AG08395 (cell line): ENCODE measurements at places on chromosomes 7 and 10.

- no peak for DNase-seq
Observed at GRCh38 chr7:159070431-159071148, 74.1 kb downstream of the VIPR2 start.

DNA sequence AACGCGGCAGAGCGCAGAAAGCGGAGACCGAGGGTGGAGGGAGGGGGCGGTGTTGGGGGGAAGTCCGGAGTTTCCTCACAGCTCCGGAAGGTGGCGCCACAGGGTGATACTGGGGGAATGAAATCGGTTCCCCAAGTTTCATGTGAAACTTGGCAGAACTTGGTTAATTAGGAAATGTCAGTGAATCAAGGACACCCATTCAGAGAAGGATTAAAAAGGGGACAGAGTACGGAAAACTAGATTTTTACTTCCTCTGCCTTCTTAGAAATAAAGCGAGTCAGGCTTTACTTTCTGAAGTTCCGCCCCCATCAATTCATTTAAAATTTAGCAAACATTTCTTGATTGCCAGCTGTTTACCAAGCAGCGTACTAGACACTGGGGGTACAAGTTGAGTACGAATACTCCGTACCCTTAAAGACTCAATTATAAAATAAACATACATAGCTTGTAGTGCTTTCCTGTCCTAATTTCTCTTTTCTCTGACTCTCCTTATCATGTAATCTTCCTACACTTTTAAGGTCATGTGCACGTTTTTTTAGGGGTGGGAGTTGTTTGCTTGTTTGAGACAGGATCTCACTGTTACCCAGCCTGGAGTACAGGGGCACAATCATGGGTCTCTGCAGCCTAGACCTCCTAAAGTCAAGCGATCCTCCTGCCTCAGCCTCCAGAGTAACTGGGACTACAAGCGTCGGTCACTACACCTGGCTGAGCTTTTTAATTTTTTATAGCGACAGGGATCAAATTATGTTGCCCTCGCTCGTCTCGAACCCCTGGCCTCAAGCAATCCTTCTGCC is 644 bp upstream of the ABI1 start:
- DNase-seq, result no peak

- no peak for DNase-seq
Observed at GRCh38 chr7:120876922-120877321, 19.0 kb upstream of the TSPAN12 start.

GRCh38 chr10:114100848-114101741 is 57.4 kb downstream of the ADRB1 start:
- DNase-seq, result peak; percentile 38
